ENCODE measurements at places on chromosomes 7 and 10. TPM values are rescaled to one million over a fixed set of nuclear protein-coding genes. Genes with fewer than 3 reads are reported as not detected.

METTL27 gene
- total RNA-seq: 10.6 TPM

OR2A1 gene
- total RNA-seq: not detected

PCDH15 gene
- not detected for total RNA-seq

USP6NL gene
- total RNA-seq: 10.8 TPM

OPN1SW gene
- total RNA-seq: not detected

MORN4 gene
- total RNA-seq: 8.0 TPM

CADPS2 gene
- 0.03 TPM for total RNA-seq

XRCC2 gene
- total RNA-seq: 4.8 TPM

HGF gene
- 0.03 TPM for total RNA-seq

PNLIPRP3 gene
- total RNA-seq: 0.03 TPM

ARMC10 gene
- total RNA-seq: 30.8 TPM

HOXA7 gene
- total RNA-seq: 5.2 TPM

ZPBP gene
- not detected for total RNA-seq

VSTM4 gene
- 0.41 TPM for total RNA-seq

RPEL1 gene
- total RNA-seq: 0.07 TPM

ITIH2 gene
- 0.29 TPM for total RNA-seq

CYP26A1 gene
- total RNA-seq: 2.7 TPM

ITGB8 gene
- total RNA-seq: 1.4 TPM

RNLS gene
- 8.8 TPM for total RNA-seq

CALY gene
- 0.74 TPM for total RNA-seq

TMEM225B gene
- total RNA-seq: 0.92 TPM

OPALIN gene
- not detected for total RNA-seq

HOXA6 gene
- total RNA-seq: 1.7 TPM

ZMIZ2 gene
- total RNA-seq: 32.6 TPM

TFEC gene
- not detected for total RNA-seq

LRGUK gene
- total RNA-seq: 0.37 TPM

MYH16 gene
- total RNA-seq: 0.35 TPM

ST8SIA6 gene
- 0.03 TPM for total RNA-seq

OR2A12 gene
- total RNA-seq: not detected

CPXM2 gene
- total RNA-seq: not detected

UPK3BL1 gene
- total RNA-seq: 12.5 TPM

GATA3 gene
- 4.4 TPM for total RNA-seq

NEUROD6 gene
- not detected for total RNA-seq

FKBP9 gene
- 71.4 TPM for total RNA-seq

TRIM74 gene
- total RNA-seq: not detected

AKR1C4 gene
- 0.13 TPM for total RNA-seq

IFIT1B gene
- not detected for total RNA-seq

COL13A1 gene
- 0.31 TPM for total RNA-seq

SOSTDC1 gene
- total RNA-seq: not detected

TWIST1 gene
- 3.3 TPM for total RNA-seq

PLXNA4 gene
- total RNA-seq: 0.85 TPM

LRRN3 gene
- total RNA-seq: not detected

RSPH10B2 gene
- 0.07 TPM for total RNA-seq

APBB1IP gene
- 5.2 TPM for total RNA-seq

TMEM178B gene
- 1.5 TPM for total RNA-seq

VCL gene
- 251 TPM for total RNA-seq
